ENCODE measurements at places on chromosomes 2 and 18.
A peak's percentile ranks its signal among the peaks of the same experiment; 100 is the strongest.

GRCh38 chr2:27572998-27573429, 9.8 kb upstream of the ZNF512 start:
- DNase-seq: no peak

GRCh38 chr2:49177194-49177593, 22.9 kb upstream of the FSHR start:
- DNase-seq: no peak

DNA sequence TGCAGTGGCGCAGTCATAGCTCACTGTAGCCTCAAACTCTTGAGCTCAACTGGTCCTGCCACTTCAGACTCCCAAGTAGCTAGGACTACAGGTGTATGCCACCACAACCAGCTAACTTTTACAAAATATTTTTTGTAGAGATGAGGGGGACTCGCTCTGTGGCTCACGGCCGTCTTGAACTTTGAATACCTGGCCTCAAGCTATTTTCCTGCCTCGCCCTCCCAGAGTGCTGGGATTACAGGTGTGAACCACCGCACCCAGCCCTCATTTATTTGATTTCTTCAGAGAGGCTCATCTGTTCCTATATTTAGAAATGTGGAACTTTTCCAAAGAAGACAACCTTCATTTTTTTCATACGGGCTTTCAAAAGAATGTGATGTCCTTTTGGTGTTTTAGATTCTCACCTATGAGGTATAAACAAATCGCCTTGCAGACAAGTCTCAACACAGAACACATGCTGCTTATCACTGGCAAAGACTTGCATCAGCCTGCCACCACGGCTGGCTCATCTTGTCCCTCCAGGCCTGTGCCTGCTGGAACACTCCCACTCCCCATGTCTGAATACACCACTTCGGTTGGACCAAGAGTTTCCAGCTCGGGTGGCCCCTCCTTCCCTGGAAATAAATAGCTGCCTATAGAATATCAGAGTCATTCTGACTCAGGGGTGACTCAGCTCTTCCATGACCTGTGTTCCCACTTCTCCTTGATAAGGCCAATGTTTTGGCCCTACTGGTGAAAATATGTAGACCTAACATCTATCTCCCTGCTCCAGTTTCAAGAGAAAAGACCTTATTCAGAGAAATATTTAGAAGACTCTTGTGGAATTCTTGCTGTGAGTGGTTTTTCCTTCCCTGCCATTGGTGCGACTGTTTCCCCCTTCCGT, 202.6 kb downstream of the TGIF1 start:
- peak; percentile 37 for DNase-seq

DNA sequence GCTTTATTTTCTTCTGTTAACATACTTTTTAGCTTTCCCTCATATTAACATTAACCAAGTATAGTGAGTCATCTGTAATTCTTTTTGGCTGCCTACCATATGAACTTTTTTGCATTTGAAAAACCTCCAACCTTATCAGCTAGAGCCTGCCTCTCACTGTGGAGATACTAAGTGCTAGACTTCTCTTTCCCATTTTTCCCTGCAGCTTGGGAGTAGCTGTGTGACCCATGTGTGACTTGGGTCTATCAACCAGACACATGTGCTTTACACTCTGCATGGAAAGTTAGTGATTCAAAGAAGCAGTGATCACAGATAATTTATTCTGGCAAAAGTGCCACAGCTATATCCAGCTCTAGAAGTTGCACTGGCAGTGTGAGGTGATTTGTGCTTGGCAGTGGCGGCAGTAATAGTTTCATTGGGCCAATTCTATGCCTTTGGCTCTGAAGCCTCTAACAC, 36.3 kb downstream of the PREPL start:
- DNase-seq: peak; percentile 57

DNA sequence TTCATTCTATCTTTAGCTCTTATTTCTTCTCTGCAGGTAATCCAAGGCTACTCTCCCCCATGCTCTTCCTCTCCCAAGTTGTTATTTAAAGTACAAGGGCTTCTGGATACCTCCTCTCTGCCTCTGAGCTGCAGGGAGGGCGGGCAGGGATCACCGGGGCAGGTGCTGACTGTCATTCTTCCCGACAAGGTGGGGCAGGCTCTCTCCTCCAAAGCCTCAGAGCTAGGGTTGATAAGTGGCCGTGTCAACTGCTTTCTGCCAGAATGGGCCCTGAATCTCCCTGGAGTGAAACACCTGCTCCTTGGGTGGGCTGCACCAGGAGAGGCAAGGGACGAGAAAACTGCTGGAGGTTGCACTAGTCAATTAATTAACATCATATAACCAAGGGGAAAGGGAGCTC, 250.3 kb downstream of the SLC4A3 start:
- DNase-seq: no peak

DNA sequence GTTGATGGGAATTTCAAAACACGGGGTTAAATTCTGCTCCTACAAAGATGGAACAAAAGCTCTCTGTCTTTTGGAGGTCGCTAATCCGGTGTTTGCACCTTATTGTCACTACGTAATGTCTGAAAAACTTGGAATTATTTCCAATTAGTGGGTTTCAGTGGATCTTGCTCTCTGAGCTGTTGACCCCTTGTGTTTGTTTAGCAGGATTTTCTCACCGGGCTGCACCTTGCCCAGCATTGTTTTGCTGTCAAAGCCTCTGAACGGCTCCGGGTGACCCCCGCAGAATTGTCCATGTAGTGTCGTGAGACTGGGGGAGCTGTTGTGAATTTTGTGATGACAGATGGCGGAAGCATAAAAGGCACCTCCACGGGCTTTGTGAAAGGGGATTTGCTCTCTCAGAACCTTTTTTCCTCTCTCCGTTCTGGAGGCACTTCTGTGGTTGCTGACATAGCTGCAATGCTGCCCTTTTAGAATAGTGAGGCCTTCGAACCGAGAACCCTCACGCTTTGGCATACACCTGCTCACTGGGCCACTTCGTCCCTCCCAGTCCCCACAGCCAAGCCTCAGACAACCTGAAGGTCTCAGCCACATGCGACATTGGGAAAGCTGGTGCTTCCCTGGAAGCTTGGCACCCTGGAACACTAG, 129.4 kb downstream of the ACOXL start:
- DNase-seq: no peak

DNA sequence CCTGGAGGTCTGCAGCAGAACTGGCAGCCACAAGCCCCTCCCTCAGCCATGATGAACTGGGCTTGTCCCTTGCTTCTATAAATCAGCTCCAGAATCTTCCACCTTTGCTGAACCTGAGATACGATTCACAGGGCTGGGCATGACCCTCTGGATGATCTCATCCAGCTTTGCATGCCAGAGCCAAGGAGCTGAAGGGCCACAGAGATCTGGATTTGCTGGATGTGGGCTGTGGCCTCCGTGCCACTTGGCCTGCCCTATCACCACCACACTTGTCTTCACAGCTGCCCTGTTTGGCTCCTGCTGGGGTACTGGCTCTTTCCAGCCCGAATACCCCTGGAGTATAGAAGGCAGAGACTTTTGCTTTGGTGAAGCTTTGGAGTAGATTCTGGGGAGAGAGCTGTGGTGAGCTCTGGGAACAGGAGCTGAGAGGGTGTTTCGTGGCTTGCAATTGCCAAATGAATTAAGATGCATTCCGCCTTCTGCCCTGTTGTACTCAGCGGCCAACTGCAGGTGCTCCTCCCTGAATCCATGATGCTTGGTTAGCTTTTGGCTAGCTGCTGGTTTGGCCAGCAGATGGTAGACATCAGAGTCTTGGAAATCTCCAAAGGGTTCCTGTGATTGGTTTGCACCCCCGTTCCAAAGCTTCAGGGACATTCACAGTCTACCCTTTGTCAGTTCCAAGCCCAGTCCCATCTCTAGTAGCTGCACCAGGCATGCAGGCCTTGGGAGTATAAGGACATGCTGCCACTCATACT, 30.9 kb upstream of the GIGYF2 start:
- no peak for DNase-seq

DNA sequence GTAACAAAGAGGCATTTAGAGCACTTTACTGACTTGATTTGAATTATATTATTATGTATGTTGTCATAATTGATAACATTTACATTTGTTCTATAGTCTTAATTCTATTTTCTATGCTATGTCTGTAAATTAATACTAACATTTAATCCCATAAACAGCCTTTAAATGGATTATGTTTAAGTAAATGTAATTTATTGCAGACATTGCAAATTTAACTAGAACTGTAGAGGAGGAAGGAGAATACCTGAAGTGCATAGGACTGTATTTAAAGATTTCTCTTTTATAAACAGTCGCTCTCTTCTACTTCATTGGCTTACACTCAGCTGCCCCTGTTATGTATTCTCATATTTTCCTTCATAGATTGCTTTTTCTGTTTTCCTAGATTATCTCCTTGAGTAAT, 92.4 kb downstream of the SPAG16 start:
- no peak for DNase-seq

DNA sequence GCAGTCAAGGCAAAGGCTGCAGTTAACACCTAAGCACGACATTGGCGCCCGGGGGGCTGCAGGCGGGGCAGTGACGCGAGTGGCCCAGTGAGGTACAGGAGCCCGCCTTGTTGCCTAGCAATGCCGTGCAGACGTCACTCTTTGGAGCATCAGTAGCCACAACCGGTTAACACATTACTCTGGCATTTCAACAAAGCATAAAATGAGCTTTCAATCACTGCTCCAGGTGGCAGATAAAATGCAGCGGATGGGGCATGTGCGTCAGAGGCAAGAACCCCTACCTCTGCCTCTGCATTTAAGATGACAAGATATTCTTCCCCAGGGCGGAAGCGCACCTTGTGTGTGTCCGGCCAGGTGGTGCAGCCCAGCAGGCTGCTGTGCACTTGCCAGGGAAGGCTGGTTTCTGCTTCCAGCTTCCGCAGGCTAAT, 139.4 kb downstream of the MTCL1 start:
- DNase-seq: peak; percentile 45
